Panc1 (cell line): ENCODE measurements at places on chromosomes 3 and 15. TPM values are rescaled to one million over a fixed set of nuclear protein-coding genes. Genes with fewer than 3 reads are reported as not detected.
A peak's percentile ranks its signal among the peaks of the same experiment; 100 is the strongest.

The A4GNT gene
- total RNA-seq = not detected

The P2RY1 gene
- total RNA-seq = 0.08 TPM

The ARNT2 gene
- total RNA-seq = 16.8 TPM

The NAALADL2 gene
- total RNA-seq = 2.7 TPM

The TLR9 gene
- not detected for total RNA-seq

The ROBO1 gene
- 61.6 TPM for total RNA-seq

GRCh38 chr3:169634618-169635236 lies 28.8 kb downstream of the MECOM start:
- DNase-seq = no peak
- peaks cover 2% of the 10 kb centered on the region; the same call in 1 of the 2 replicates for H3K27me3 ChIP-seq
- no peaks in the 10 kb centered on the region for H3K36me3 ChIP-seq
- no peak overlapping the region for H3K27ac ChIP-seq
- no peak overlapping the region for H3K4me3 ChIP-seq
- H3K4me1 ChIP-seq = no peaks in the 10 kb centered on the region

GRCh38 chr3:135460273-135460672 lies 505.3 kb upstream of the PPP2R3A start:
- no peaks in the 10 kb centered on the region for H3K36me3 ChIP-seq
- no peak overlapping the region for H3K27ac ChIP-seq
- no peaks in the 10 kb centered on the region for H3K4me1 ChIP-seq
- peaks cover 6% of the 10 kb centered on the region for H3K27me3 ChIP-seq
- DNase-seq = no peak

DNA sequence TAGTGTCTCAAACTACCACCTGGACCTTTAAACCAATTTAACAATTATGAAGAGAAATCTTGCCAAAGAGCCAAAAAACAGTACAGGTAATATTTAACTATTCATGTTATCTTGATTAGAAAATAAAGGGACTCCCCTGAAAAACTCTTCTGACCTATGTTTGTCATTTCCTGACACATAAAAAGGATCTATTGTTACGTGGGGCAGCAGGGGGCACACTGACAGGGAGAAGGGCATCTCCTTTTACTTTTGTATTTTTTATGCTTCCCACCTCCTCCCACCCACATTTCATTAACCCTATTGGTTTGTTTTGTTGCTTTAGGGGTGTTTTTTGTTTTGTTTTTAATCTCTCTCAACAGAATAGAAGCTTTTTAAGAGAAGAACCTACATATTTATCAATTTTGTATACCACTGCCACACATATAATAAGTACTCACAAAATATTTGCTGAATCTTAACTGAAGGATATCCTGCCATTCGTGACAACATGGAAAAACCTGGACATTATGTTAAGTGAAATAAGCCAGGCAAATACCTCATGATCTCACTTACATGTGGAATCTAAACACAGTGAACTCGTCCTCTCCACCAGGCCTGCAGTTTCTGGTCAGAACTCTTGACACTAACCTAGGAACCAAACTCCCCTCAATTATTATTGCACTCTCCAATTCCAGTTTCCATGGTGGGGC lies 17.7 kb downstream of the STAG1 start:
- no peaks in the 10 kb centered on the region for H3K36me3 ChIP-seq
- H3K4me1 ChIP-seq = peaks cover 21% of the 10 kb centered on the region
- no peak overlapping the region for H3K27ac ChIP-seq
- DNase-seq = no peak
- no peaks in the 10 kb centered on the region for H3K27me3 ChIP-seq
- H3K4me3 ChIP-seq = no peak overlapping the region

GRCh38 chr15:77808075-77808474 lies 175.4 kb upstream of the LINGO1 start:
- H3K27ac ChIP-seq = no peak overlapping the region
- no peak overlapping the region for H3K4me3 ChIP-seq
- DNase-seq = no peak
- H3K27me3 ChIP-seq = no peaks in the 10 kb centered on the region

- H3K4me3 ChIP-seq = no peak overlapping the region
- H3K27me3 ChIP-seq = no peaks in the 10 kb centered on the region
- no peak for DNase-seq
Measured at GRCh38 chr3:128804017-128804810, 75.2 kb upstream of the ACAD9 start.

DNA sequence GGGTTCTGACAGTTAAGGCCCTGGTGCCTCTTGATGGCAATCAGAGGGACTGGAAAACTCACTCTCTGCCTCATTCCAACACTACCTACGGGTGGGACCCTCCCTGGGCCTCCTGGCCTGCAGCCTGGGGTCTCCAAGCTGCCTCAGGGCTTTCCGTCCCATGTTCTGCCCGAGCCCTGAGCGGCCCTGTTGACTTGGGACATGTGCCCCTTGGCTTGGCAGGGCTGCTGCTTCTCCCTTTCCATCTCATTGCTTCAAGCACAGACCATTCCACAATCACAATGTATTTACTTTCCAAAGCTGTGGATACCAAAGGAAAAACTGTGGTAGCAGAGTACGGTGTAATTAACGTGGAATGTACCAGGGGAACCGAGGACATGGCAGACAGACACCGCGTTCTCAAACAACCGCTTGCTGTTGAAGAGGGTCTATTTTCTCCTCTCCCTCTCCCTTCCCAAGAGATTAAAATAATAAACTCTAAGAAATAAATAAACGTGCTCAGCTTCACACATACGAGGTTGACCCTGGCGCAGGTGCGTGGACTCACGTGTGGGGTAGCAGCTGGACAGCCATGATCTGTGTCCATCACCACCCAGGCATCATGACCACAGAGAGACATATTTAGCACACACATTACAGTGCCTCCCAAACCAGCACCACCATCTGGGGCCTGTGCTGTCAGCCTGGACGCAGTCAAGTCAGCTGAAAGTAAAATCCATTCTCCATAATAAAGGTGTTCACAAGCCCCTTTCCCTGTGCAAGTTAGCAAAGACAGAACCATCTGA lies 172.0 kb downstream of the XXYLT1 start:
- no peak overlapping the region for H3K4me3 ChIP-seq
- H3K4me1 ChIP-seq = peaks cover 71% of the 10 kb centered on the region
- DNase-seq = no peak
- H3K27ac ChIP-seq = peak overlapping the region; percentile 71
- no peaks in the 10 kb centered on the region for H3K27me3 ChIP-seq

DNA sequence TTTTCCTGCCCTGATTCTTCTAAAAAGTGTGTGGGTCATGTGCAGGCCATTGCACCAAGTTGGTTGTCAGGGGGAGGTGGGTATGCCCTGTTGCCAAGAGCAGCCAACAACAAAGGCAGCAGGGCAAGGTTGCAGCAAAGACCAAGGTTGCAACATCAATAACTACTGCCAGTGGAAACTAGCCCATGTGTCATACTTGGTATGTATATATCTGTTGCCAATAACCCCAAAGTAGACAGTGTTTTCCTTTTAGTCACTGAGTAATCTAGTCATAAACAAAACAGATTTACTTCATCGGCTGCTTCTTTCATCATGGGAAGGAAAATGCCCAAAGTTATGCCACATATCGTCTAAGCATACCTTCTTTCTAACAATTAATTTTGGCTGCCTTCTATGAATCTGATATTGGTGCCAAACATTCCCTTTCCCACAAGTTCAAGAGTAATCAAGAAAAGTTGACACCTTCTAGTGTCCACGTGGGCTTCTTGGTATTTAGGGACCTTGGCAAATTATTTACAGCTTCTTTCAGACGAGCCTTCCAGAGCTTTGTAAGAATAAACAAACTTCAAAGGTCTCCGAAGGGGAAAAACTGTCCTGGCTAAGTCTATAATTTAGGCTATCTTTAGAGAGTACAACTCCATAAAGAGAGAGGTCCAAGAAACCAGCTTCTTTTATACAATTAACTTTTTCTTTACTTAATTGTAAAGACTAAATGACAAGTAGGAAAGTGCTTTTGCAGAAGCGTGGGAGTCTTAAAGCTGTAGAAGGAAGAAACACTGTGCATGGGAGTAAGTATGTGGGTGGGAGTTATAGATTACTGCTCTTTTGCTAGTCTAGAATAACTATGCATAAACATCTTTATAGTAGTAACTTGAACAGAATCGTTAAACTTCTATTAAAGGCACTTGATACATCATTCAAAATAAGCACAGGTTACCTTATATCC lies 10.0 kb upstream of the MBNL1 start:
- DNase-seq = peak; percentile 77
- no peaks in the 10 kb centered on the region for H3K36me3 ChIP-seq
- H3K4me3 ChIP-seq = no peak overlapping the region
- H3K27ac ChIP-seq = no peak overlapping the region
- H3K27me3 ChIP-seq = no peaks in the 10 kb centered on the region

- H3K27me3 ChIP-seq = no peaks in the 10 kb centered on the region
- DNase-seq = no peak
- H3K4me1 ChIP-seq = no peaks in the 10 kb centered on the region
- H3K4me3 ChIP-seq = no peak overlapping the region
- no peaks in the 10 kb centered on the region for H3K36me3 ChIP-seq
- no peak overlapping the region for H3K27ac ChIP-seq
Measured at GRCh38 chr3:60742606-60743145, 508.6 kb downstream of the FHIT start.

DNA sequence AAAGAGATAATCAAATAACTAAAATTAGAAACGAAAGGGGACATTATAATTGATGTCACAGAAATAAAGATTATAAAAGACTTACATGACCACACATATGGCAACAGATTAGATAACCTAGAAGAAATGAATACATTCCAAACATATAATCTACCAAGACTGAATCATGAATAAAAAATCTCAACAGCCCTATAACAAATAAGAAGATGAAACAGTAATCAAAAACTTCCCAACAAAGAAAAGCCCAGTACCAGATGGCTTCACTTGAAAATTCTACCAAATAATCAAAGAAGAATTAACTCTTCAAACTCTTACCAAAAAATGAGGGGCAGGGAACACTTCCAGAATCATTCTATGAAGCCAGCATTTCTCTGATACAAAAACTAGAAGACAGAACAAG lies 11.8 kb downstream of the TOP2B start:
- H3K27me3 ChIP-seq = no peaks in the 10 kb centered on the region
- H3K27ac ChIP-seq = no peak overlapping the region
- H3K36me3 ChIP-seq = no peaks in the 10 kb centered on the region
- no peak for DNase-seq
- H3K4me1 ChIP-seq = peaks cover 7% of the 10 kb centered on the region

GRCh38 chr15:65344914-65345275 lies 32.9 kb downstream of the IGDCC3 start:
- no peaks in the 10 kb centered on the region for H3K36me3 ChIP-seq
- DNase-seq = no peak
- H3K27ac ChIP-seq = no peak overlapping the region
- no peaks in the 10 kb centered on the region for H3K4me1 ChIP-seq
- no peak overlapping the region for H3K4me3 ChIP-seq

- peak; percentile 94 for DNase-seq
- H3K4me3 ChIP-seq = no peak overlapping the region
- peaks cover 100% of the 10 kb centered on the region for H3K4me1 ChIP-seq
- no peaks in the 10 kb centered on the region for H3K27me3 ChIP-seq
Measured at GRCh38 chr3:149575961-149576564, 81.8 kb downstream of the WWTR1 start.

DNA sequence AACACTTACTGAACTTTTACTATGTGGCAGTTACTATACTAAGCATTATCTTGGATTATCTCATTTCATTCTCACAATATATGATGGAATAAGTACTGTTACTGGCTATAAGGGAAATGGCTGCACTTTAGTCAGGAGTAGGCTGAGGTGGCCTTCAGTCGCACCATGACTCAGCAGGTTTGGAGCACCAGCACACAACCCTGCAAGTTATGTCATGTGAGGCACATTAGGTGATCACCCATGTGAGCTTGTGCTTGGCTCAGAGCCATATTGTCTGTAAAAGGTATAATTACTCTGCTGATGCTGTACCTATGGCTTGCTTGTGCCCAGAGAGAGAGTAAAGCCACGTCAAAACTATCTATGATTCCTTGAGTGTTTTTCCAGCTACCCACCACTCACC lies 54.1 kb upstream of the TIPARP start:
- H3K27me3 ChIP-seq = no peaks in the 10 kb centered on the region
- H3K27ac ChIP-seq = no peak overlapping the region
- no peaks in the 10 kb centered on the region for H3K4me1 ChIP-seq
- no peak overlapping the region for H3K4me3 ChIP-seq
- DNase-seq = no peak

DNA sequence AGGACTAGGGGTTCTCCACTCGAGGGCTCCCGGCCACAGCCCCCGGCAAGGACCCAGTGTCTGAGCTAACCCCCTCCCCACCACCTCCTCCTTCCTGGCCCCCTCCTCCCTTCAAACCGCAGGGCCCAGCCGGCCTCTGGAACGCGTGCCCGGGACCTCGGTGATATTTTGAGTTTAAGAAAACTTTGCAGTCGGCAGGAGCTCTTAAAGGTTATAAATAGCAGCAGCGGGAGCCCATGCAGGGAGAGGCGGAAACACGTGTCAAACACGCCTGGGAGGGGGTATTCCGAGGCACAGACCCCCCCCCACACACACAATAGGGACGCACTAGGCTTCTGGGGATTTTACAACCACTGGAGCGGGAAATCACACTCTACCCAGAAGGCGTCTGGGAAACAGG lies 3.1 kb upstream of the PTH1R start:
- H3K27me3 ChIP-seq = no peaks in the 10 kb centered on the region
- no peak for DNase-seq
- no peaks in the 10 kb centered on the region for H3K36me3 ChIP-seq
- no peak overlapping the region for H3K27ac ChIP-seq
- H3K4me1 ChIP-seq = no peaks in the 10 kb centered on the region

DNA sequence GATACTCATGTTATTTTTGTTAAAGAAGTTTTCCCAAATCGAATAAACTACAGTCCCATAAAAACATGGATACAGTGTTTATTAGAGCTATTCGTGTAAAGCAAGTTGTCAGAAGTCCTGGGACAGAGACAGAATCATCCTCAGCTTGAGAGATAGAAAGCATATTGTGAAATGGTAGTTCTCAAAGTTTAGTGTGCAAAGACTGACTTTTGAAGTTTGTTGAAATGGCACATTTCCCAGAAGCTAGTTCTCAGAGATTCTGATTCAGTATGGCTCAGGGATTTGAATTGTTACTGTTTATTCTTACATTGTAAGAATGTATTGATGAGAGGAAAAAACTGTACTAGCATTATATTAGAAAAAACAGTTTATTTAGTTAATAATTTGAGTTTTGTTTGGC lies 22.1 kb downstream of the GABRR3 start:
- DNase-seq = no peak
- H3K27ac ChIP-seq = no peak overlapping the region
- no peak overlapping the region for H3K4me3 ChIP-seq
- H3K36me3 ChIP-seq = no peaks in the 10 kb centered on the region

DNA sequence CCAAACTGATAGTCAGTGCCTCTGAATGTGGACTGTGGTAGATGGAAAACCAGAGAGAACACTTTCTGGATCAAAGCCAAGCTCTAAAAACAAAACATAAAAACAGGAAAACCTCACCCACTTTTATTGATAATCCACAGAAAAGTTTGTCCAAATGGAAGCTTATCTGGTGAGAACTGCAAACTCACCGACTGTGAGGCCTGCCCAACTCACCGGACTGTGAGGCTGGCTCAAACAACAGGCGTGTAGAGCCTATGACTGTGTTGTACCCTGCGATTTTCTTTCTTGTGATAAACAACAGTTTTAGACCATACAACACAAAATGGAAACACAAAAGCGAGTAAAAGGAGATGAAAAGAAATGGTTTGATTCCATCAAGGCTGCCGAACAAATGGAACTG lies 7.2 kb downstream of the PRR23C start:
- H3K4me3 ChIP-seq = no peak overlapping the region
- no peaks in the 10 kb centered on the region for H3K36me3 ChIP-seq
- no peak for DNase-seq
- no peak overlapping the region for H3K27ac ChIP-seq
- no peaks in the 10 kb centered on the region; the same call in 1 of the 2 replicates for H3K27me3 ChIP-seq

GRCh38 chr15:79522656-79523055 lies 90.5 kb downstream of the MINAR1 start:
- peaks cover 11% of the 10 kb centered on the region for H3K27me3 ChIP-seq
- no peak for DNase-seq
- no peaks in the 10 kb centered on the region for H3K36me3 ChIP-seq
- no peak overlapping the region for H3K27ac ChIP-seq
- H3K4me3 ChIP-seq = no peak overlapping the region
